Fibroblast of lung (primary cell): ENCODE measurements at places on chromosomes 13 and 19. TPM values are rescaled to one million over a fixed set of nuclear protein-coding genes. Genes with fewer than 3 reads are reported as not detected.

BORA gene
- total RNA-seq = 2.3 and 4.8 TPM in 2 replicates

DNA sequence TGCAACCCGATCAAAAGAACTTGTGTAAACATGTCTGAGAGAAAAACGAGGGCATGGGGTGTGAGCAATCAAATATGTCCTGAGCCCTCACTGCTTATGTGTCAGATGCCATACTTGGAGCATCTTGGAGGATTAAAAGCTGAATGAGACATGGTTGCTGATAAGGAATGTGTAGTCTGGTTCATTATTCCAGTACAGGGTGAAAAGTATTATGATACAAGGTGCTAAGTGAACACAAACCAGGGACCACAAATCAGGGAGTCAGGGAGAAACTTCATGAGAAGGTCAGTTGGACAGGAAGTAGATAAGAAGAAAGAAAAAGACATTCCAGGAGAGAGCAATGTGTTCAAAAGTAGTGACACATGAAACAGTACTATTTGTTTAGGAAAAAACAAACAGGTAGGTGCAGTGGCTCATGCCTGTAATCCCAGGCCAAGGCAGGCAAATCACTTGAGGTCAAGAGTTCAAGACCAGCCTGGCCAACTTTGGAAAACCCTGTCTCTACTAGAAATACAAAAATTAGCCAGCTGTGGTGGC lies 2.0 kb upstream of the RCBTB1 start:
- peak; percentile 30 for DNase-seq

DNA sequence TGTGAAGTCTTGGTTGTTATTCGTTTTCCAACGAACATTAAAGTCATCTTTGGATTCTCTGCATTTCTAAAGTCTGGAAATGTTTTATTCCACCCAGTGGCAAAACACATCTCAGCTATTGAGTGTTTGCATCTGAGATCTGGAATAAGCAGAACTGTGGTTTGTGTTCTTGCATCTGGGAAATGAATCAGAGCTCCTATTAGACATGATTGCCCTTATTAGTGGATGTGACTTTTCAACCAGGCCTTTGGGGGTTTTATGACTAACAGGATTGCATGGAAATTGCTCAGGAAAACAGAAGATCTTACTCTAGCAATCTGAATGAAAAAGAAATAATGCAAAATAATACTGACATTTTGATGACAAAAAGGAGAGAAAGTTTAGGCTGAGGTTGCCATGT lies 488.8 kb downstream of the IRS2 start:
- DNase-seq = peak; percentile 89

- DNase-seq = no peak
Measured at GRCh38 chr19:294341-294945, 3.2 kb upstream of the PLPP2 start.

ZNF850 gene
- total RNA-seq = 1.2 and 1.8 TPM in 2 replicates

DNA sequence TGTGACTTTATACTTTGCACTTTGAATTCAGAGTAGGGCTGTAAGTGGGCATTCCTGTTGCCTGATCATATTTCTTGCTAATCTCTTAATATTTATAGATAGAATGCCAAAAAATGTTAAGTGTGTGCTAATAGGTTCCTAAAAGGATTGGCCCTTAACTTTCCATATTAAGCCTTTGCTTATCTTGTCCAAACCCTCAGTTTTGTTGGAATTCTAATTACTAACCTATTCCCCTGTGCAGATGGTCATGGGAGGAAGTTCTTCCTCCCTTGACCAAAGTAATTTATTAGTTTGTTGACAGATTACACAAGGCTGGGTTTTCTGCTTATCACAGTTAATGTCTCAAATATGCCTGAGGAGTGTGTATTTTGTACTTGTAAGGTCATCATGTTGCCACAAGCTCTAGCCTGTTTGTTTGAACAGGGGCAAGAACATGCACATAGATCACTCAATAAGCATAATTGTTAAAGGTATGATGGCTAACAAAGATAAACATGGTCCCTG lies 541.1 kb upstream of the SPRY2 start:
- peak; percentile 73 for DNase-seq

DNA sequence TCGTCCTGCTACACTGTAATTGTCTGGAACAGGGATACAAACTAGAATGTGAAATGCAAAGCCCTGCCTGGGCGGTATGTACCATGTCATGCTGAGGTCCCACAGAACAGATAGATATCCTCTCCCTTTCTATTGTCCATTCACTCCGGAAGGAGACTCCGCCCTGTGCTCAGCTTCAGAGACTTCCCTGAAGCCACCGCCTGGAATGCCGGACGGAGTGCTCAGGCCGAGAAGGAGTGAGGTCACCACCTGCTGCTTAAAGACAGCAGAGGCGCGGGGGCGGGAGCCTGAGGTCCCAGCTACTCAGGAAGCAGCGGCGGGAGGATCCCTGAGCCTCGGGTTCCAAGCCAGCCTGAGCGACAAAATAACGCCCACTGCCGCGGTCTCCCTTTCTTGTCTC lies 890 bp upstream of the ZNF611 start:
- peak; percentile 72 for DNase-seq

- DNase-seq = no peak
Measured at GRCh38 chr13:34628209-34628682, 313.8 kb upstream of the NBEA start.

KASH5 gene
- not detected in 2 replicates for total RNA-seq

DNA sequence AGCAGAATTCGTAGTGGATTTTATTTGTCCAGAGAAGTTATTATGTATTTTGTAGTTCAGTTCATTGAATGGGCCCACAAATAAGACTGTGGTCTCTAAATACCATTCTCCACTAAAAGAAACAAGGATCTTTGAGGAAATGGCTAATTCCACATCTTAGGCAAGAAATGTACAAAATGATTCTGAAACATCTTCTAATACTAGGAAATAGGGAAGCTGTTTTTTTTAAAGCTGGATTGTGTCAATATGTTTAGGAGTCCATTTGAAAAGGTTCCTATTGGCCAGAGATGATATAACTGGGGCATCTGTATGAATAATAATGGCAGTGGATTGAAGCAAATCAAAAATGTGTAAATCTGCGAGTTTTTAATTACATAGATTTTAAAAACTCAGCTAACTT lies 88.5 kb upstream of the SIAH3 start:
- no peak for DNase-seq

- no peak for DNase-seq
Measured at GRCh38 chr13:71672512-71672911, 194.5 kb downstream of the DACH1 start.

DNA sequence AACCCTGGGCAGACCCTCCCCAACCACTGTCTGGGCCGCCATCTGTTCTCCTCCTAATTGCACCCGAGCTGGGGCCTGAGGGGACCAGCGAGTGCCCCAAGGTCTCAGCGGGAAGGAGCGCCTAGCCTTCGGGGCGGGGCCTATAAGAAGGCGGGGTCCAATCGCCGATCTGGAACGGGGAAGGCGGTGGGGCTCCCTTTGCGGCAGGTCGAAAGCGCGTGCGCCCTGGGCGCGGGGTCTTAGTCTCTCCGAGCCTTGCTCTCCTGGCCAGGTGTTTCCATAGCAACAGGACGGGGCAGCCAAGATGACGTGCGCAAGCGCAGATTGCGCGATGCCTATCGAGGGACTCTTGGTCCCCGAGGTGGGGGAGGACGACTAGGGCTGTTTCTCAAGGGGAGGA lies 2.8 kb downstream of the MAST1 start:
- DNase-seq = peak; percentile 30

CYP2F1 gene
- total RNA-seq = not detected in 2 replicates

MAP4K1 gene
- total RNA-seq = under 0.01 and 0.17 TPM in 2 replicates

EFNA2 gene
- total RNA-seq = 0.17 TPM in 1 of 2 replicates, not detected in the other
